ENCODE measurements at places on chromosomes 11 and 22. TPM values are rescaled to one million over a fixed set of nuclear protein-coding genes. Genes with fewer than 3 reads are reported as not detected.
A peak's percentile ranks its signal among the peaks of the same experiment; 100 is the strongest.

DNA sequence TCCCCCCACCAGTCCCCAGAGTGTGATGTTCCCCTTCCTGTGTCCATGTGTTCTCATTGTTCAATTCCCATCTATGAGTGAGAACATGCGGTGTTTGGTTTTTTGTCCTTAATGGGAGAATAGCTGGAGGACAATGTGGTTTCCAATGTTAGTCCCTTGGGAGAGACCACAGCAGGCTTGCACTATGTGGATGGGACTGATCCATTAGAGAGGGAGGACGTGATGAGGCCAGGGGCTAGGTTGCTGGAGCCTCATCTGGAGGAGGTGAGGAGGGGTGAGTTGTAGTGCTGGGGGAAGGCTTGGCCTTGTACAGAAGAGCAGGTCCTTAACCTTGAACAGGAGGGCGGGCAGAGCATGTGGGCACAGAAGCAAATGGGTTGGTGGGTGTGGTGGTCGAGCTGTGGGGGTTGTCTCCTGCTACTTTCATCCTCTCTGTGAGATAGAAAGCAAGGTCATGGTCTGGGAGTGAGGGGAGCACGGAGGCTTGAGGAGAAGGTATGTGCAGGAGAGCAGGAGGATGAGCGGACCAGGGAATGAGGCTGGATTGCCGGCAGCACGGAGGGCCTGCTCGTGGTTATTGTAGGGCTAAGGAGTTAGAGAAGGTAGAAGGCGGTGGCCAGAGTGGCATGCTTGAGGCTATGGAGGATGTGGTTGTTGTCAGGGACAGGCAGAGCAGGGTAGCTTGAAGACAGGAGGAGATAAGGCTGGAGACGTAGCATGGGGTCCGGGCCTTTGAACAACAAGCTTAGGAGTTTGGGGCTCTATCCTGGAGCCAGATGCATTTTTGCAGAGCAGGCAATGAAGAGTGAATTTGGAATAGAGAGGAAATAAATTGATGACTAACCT, 11.2 kb upstream of the SREBF2 start:
- DNase-seq: no peak
- H3K4me3 ChIP-seq: no peak overlapping the region
- H3K36me3 ChIP-seq: peaks cover 13% of the 10 kb centered on the region

GRCh38 chr11:92954003-92954402, 15.4 kb upstream of the MTNR1B start:
- H3K27ac ChIP-seq: no peak overlapping the region
- no peaks in the 10 kb centered on the region for H3K36me3 ChIP-seq
- no peak overlapping the region for H3K4me3 ChIP-seq
- no peaks in the 10 kb centered on the region for H3K4me1 ChIP-seq

DNA sequence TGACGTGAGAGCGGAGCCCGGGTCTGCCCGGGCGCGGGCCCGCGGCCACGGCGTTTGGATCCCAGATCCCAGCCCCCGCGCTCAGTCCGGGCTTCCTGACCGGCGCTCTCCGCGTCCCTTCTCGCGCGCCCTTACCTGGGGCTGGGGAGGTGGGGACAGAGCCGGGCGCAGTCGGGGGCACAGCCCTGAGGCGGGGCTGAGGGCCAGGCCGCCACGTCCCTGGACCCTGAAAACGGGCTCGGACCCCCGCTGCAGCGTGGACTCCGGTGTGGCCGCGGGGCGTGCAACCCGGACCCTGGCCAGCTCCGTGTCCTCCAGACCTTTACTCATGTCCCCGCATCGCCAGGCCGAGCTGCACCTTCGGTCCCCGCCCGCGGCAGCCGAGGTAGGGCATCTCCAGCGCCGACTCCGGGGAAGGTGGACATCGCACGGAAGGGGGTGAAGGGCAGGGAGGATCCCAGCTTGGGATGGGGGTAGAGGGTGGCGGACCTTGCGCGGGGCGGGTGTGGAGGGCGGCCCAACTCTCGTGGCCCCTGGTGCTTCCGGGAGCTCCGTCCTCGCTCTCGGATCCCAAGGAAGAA, 9.9 kb upstream of the AIFM3 start:
- no peak overlapping the region for H3K27ac ChIP-seq
- H3K4me3 ChIP-seq: peak overlapping the region; percentile 41
- no peak for DNase-seq
- H3K27me3 ChIP-seq: peaks cover 19% of the 10 kb centered on the region
- peaks cover 16% of the 10 kb centered on the region for H3K4me1 ChIP-seq
- H3K36me3 ChIP-seq: peaks cover 9% of the 10 kb centered on the region

DNA sequence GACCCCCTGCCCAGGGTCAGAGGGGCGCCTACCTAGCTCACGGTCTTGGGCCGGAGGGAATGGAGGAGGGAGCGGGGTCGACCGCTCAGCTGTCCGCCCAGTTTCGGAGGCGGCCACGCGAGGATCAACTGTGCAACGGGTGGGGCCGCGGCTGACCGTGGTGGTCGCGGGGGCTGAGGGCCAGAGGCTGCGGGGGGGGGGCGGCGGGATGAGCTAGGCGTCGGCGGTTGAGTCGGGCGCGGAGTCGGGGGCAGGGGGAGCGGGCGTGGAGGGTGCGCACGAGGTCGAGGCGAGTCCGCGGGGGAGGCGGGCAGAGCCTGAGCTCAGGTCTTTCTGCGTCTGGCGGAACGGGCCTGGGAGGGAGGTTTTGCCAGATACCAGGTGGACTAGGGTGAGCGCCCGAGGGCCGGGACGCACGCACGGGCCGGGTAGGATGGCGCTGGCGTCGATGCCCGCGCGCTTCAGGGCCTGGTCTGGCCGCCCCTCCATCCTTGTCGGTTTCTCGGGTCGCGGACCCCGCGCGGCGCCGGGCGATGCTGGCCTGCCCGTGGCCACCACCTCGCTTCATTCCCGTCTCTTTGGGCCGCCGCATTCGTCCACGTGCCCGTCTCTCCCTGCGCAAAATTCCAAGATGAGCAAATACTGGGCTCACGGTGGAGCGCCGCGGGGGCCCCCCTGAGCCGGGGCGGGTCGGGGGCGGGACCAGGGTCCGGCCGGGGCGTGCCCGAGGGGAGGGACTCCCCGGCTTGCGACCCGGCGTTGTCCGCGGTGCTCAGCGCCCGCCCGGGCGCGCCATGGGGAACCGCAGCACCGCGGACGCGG, at the start of gene DRD4:
Gene DRD4, plus strand, starts transcription at position 759 of the 822 bp plus-strand sequence. Its CDS starts 36 bp downstream, at position 795.
- DNase-seq: no peak
- peaks cover 31% of the 10 kb centered on the region for H3K27me3 ChIP-seq
- peaks cover 17% of the 10 kb centered on the region for H3K4me1 ChIP-seq
- H3K36me3 ChIP-seq: peaks cover 2% of the 10 kb centered on the region
- peak within 1 kb of the TSS; percentile 7 for H3K4me3 ChIP-seq
- no peak within 1 kb of the TSS for H3K27ac ChIP-seq

DNA sequence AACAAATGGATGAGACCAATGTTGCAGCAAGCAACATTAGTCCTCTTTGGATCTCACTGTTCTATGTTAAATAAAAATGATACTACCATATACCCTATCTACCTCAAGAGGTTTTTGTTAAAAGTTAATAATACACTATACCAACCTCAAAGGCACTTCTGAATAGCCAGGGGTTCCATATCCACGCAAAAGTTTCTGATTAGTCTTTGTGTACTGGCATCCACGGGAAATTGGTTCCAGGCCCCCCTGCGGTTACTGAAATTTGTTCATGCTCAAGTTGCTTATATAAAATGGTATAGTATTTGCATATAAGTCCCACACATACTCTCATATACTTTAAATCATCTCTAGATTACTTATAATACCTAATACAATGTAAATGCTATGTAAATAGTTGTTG, 585.7 kb downstream of the INSC start:
- peaks cover 2% of the 10 kb centered on the region for H3K27me3 ChIP-seq
- no peak overlapping the region for H3K4me3 ChIP-seq

C11orf16 gene
- not detected for total RNA-seq

AIFM3 gene
- total RNA-seq: 0.25 TPM

DNA sequence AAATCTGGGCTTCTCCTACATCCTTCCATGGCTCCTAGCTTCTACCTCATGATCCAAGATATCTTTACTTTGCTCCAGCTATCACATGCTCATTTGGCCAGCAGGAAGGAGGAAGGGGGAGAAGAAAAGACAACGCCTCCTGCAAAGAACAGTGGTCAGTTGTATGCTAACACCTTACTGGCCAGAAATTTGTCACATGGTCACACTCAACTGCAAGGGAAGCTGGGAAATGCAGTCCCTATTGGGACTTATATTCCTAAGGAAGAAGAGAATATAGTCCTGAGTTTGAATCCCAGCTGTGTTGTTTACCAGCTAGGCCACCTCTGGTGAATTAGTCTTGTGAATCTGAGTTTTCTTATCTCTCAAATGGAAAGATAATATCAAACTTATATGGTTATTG, 272.0 kb downstream of the BLID start:
- no peaks in the 10 kb centered on the region for H3K27me3 ChIP-seq
- no peak for DNase-seq
- no peak overlapping the region for H3K27ac ChIP-seq
- H3K4me1 ChIP-seq: no peaks in the 10 kb centered on the region

- peaks cover 7% of the 10 kb centered on the region for H3K36me3 ChIP-seq
- no peak overlapping the region for H3K27ac ChIP-seq
- no peaks in the 10 kb centered on the region for H3K27me3 ChIP-seq
- no peak overlapping the region for H3K4me3 ChIP-seq
- no peaks in the 10 kb centered on the region for H3K4me1 ChIP-seq
These were observed 28.0 kb downstream of the SWAP70 start for GRCh38 chr11:9691865-9692264.

MRPL48 gene
- total RNA-seq: 41.3 TPM

- H3K4me3 ChIP-seq: no peak overlapping the region
- no peak for DNase-seq
- H3K36me3 ChIP-seq: peaks cover 8% of the 10 kb centered on the region
- peaks cover 69% of the 10 kb centered on the region for H3K4me1 ChIP-seq
- no peak overlapping the region for H3K27ac ChIP-seq
These were observed 9.7 kb downstream of the TNRC6B start for GRCh38 chr22:40187389-40187788.

DNA sequence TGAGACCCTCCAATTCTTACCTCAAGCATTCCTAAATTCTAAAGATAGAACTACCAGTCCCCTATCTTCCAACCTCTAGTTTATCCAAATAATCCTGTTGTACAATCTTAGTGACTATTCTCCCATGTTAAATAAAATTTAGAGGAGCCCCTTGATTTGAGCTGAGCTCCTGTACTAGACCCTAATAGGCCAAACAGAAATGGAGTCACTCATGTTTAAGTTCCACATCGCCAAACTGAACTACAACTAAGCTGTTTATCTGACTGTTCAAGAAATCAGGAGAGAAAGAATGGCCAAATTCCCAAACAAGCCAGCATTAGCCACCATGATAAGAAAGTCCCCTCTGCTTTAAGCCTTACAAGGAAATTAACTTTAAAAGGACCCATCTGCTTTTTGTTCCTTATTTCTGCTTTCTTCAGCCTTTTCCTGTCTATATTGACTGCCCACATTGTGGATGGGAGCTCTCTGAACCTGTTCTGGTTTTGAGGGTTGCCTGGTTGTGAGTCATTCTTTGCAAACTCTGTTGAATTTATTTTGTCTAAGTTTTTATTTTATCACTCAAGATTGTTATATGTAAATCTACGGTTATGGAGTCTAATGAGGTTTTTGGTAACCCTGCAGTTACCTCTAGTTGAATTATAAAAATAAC, 90.4 kb downstream of the TTC28 start:
- no peak overlapping the region for H3K27ac ChIP-seq
- no peak for DNase-seq
- no peaks in the 10 kb centered on the region for H3K36me3 ChIP-seq
- no peaks in the 10 kb centered on the region for H3K4me1 ChIP-seq

MS4A15 gene
- total RNA-seq: not detected

GRCh38 chr11:1628506-1629325, 859 bp upstream of the KRTAP5-5 start:
- DNase-seq: peak; percentile 63
- no peak overlapping the region for H3K4me3 ChIP-seq

DNA sequence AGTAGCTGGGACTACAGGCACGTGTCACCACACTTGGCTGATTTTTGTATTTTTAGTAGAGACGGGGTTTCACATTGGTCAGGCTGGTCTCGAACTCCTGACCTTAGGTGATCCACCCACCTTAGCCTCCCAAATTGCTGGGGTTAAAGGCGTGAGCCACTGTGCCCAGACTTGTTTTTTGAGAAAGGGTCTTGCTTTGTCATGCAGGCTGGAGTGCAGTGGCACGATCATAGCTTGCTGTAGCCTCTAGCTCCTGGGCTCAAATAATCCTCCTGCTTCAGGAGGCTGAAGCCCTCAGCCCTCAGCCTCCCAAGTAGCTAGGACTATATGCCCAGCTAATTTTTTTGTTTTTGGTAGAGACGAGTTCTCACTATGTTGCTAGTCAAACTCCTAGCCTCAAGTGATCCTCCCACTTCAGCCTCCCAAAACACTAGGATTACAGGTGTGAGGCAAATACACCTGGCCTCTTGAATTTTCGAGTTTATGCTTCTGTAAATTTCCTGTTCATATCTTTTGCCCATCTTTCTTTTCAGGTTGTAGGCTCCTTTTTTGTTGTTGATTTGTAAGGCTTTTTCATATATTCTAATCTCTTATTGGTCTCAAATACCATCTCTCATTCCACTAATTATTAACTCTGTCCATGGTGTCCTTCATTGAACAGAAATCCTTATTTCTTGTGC, 3.4 kb upstream of the RBM4B start:
- H3K36me3 ChIP-seq: peaks cover 12% of the 10 kb centered on the region
- no peak overlapping the region for H3K27ac ChIP-seq
- no peak overlapping the region for H3K4me3 ChIP-seq

DNA sequence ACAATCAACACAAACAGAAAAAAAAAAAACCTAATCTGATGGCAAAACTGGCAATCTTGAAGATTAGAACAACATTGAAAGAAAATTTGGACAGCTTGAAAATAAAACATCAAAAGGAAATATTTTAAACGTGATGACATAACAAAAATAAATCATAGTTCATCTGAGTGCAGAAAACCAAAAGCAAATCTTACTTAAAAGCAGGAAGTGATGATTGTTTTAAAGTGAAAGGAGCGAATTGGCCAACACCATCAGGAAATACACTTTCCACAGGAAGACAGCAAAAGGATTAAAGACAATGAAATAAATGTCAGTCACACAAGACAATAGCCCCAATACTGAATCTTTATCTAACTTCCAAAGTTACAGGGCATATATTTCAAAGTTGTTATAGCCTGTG, 696.5 kb upstream of the CHORDC1 start:
- H3K4me1 ChIP-seq: no peaks in the 10 kb centered on the region
- H3K36me3 ChIP-seq: no peaks in the 10 kb centered on the region
- H3K27me3 ChIP-seq: no peaks in the 10 kb centered on the region

MED19 gene
- 9.1 TPM for total RNA-seq

- no peak overlapping the region for H3K4me3 ChIP-seq
- no peak overlapping the region for H3K27ac ChIP-seq
- H3K4me1 ChIP-seq: peaks cover 11% of the 10 kb centered on the region
- no peak for DNase-seq
These were observed 4.0 kb downstream of the PYGM start for GRCh38 chr11:64755681-64756361.

OR56A1 gene
- total RNA-seq: not detected

- no peak overlapping the region for H3K4me3 ChIP-seq
- no peak for DNase-seq
- no peaks in the 10 kb centered on the region for H3K27me3 ChIP-seq
- no peak overlapping the region for H3K27ac ChIP-seq
- H3K36me3 ChIP-seq: no peaks in the 10 kb centered on the region
These were observed 19.0 kb upstream of the THRSP start for GRCh38 chr11:78044706-78045105.
